Thyroid gland (tissue), 4 donors: ENCODE measurements at places on chromosomes 3 and 15. TPM values are rescaled to one million over a fixed set of nuclear protein-coding genes. Genes with fewer than 3 reads are reported as not detected.
A peak's percentile ranks its signal among the peaks of the same experiment; 100 is the strongest.

DNA sequence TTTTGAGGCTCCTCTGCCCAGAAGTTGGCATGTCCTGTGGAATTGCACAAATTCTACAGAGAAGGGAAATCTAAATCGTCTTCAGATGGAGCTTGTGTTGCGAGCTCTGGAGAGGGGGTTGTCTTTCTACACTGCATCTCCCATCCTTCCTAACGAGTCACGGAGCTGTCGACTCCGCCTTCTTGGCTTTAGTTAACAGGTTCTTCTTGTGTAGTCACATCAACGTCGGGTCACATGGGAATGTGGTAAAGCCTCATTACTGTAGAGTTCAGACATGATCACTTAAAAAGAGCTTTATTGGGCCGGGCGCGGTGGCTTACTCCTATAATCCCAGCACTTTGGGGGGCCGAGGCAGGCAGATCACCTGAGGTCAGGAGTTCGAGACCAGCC is 60.0 kb downstream of the DNASE1L3 start:
- no peak for DNase-seq

DNA sequence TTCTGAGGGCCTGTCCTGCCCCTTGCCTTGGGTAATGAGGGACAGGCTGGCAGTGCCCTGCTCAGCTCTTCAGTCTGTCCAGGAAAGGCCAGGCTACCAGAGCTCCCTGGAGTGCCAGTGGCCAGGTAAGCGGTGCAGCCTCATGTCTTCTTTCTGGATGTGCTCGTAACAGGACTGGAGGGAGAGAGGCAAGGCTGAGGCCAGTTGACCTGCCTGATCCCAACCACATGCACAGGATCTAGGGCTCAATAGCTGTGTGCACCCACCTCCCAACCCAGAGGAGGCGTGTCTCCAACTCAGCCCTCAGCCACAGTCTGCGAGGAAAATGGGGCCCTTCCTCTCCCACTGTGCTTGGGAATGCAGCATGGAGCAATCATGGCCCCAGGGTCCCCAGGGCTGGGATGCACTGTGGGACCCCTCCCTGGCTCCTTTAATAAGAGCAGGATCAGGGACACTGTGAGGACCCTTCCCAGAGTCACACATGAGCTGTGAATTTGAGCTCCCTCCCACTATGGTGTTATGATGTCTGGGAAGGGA is 22.5 kb downstream of the ALS2CL start:
- no peak for DNase-seq

DNA sequence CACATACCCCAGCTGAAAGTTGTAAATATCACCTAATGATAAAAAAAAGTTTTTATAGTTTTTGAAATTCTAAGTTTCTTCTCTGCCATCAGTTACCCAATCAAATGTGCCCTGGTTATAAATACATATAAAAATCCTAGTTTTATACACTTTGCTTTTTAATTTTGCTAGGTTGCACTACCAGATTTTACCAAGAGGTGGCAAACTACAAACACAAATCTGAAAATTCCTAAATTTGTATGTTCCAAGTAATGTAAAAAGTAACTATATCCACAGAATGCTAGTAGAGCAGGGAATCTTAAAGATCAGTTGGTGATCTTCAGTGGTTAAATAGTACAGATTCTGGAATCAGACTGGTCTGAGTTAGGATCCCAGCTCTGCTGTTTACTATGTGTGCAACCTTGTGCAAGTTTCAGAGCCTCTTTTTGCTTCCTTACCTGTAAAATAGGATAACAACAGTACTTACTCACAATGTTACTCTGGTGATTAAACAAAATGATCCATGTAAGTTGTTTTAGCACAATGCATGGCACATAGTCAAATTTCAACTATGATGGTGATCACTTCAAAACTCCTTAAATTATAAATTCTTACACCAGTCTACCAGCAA is 11.0 kb downstream of the TRPM7 start:
- DNase-seq = no peak

- DNase-seq = peak; percentile 79
Measured at GRCh38 chr15:26771578-26772153, 1.2 kb downstream of the GABRB3 start.

DNA sequence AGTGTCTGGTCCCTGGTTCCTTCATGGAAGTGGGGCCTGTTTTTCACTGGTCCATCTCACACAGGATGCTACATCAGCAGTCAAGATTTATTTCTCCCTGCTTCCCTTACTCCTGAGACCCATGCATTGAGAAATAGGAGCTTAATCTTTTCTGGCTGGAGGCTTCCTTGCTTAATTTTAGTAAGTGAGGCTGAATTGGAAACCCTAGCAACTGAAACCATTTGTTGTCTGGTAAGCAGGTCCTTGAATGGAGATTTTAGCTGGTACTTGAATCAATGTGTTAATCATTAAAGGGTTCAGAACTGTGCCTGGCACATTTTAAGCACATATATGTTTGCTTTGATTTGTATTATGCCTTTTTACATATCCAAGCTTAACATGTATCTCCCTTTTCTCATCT is 20.2 kb upstream of the MEF2A start:
- no peak for DNase-seq

DNA sequence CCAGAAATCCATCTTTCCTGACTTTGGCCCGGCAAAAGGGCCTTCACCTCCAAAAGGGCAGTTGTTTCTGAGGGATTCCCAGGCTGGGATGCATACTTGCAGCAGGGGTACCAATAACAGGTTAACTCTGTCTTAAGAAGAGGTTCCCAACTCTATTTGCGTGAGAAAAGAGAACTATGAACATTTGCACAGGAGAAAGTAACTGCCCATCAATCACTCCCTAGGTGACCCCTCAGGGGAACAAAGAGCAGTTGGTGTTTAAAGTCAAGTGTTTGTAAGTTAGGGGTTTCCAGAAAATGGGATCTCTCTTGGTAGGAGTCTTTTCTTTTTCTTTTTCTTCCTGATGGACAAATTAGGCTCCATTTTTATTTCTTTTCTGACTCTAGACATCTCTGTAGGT is 97.3 kb downstream of the EPHB1 start:
- no peak for DNase-seq

DNA sequence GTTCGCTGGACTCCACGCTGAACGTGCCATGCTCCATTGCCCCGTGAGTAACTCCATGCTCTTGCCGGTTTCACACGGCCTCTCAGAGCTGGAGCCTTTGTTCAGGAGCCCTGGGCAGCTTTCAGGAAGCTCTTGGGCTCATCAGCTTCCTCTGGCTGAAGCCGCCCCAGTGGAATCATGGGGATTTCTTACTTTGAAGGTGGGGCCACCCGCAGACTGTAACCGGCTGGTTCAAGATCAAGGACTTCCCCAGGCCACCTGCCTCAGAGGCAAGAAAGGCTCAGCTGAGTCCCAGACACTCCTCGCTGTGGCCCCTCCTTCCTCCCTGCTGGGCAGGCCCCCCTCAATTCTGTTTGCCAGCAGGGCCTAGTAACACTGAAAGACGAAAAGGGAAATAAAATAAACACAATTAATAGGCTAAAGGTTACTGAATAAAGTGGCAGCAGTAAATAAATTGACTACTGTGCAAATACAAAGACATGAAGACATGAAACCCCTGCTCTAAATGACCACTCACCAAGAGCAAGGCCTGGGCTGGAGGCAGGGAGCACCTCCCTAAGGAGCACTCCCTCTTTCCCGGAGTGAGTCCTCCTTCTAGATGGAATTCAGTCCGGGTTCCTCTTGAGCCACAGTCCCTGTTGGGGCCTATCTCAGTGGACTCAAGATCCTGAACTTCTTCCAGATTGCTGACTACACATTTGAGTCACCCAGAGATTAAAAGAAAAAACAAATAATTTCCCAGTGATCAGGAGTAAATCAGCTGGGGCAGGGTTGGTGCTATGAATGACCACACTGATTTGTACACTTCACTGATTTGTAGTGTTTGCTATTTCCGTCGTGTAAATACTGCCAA is 51.0 kb downstream of the ZDHHC19 start:
- peak; percentile 82 for DNase-seq

DNA sequence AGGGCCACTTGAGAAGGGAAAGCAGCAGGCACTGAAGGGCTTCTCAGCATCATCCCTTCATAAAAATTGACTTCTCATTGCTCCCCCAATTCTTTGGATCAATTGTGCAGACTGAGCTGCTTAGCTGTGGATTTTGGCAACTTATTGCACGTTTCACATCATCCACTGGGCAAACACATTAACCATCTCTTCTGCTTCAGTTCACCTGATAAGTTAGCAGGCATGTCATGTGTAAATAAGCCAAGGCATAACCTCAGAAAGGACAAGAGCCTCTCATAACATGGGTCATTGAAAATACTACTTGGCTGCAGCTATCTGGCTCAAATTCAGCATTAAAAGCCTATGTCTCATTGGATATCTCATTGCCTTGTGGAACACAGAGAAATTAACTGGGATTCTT is 366.5 kb downstream of the LRRC3B start:
- no peak for DNase-seq

GRCh38 chr3:22485954-22486353 is 717.2 kb upstream of the UBE2E2 start:
- DNase-seq = no peak

DNA sequence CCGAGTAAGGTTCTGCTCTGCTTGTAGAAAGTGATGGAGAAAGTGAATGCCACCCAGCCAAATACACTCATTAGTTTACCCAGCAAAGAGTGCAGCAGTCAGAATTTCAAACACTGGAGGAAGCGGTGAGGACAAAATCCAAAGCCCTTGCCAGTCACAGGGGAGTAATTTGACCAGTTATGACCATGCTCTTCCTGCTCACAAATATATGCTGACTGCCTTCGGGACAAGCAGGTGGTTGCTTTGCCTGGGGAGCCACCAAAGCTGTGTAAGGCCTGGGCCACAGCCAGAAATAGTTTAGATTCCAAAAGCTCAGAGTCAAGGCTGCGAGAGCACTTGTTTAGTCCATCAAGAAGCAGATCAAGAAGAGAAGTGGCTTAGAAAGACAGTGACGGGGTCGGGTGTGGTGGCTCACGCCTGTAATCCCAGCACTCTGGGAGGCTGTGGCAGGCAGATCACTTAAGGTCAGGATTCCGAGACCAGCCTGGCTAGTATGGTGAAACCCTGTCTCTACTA is 51.0 kb upstream of the ATP13A3 start:
- peak; percentile 93 for DNase-seq

DNA sequence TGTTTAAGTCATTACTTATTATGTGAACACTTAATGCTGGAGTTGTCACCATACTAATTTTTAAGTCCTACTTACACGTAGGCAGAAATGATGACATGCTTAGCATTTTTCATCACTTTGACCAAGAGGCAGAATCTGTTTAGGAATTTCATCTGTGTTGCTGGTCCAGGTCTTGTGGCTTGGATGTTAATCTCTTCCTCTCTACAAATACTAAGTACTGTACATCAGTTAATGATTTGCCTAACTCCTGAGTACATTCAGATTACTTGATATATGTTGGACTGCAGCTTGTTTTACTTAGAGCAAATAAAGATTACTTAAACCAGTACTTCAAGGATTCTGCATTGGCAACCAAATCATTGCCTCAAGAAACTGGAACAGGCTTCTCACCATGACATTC is 8.6 kb downstream of the SNRK start:
- no peak for DNase-seq

DNA sequence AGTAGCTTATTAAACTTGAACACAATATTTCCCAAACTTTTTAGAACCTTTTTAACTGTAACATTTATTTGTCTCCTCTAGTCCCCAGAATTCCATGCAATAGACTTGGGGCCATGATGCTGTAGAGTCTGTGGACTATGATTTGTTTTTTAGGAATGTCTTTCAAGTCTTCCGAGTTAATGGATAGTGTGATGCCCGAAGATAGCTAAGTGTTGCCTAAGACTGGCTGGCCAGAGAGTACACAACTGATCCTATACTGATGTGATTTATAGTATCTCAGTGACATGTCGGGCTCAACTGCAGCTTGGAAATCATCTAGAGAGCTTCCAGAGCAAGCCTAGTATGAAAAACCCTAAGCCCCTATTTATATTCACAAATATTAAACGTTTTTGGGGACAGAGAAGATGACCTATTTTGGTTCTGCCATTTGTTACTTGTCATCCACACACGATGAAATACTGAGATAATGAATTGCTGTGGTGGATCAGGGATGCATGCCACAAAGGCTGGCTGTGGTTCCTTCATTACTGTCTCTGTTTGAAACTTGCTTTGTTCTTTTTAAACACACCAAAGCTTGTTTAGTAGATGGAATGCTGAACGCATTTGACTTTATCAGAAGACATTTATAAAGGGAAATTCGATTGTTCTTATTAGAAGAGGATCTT is 507.4 kb downstream of the TAFA4 start:
- no peak for DNase-seq

- DNase-seq = no peak
Measured at GRCh38 chr3:97647441-97647982, 117.0 kb upstream of the ARL6 start.

Gene SLC27A2
- total RNA-seq = 8.9 TPM

Gene TMEM207
- total RNA-seq = not detected

Gene RETNLB
- not detected for total RNA-seq

Gene ELL3
- total RNA-seq = 11.4 TPM

Gene SH2D7
- total RNA-seq = not detected

Gene SMCO1
- total RNA-seq = not detected

Gene KIF7
- 6.8 TPM for total RNA-seq

Gene ZNF639
- 86.7 TPM for total RNA-seq
